Dermis blood vessel endothelial cell (primary cell): ENCODE measurements at places on chromosomes 13 and 19. TPM values are rescaled to one million over a fixed set of nuclear protein-coding genes. Genes with fewer than 3 reads are reported as not detected.

The ZNF681 gene
- 1.4 and 2.8 TPM in 2 replicates for total RNA-seq

The GRIN2D gene
- total RNA-seq = 0.51 and 0.79 TPM in 2 replicates

The ATP8B3 gene
- 0.85 and 1.2 TPM in 2 replicates for total RNA-seq

The PDS5B gene
- total RNA-seq = 35.7 and 40.2 TPM in 2 replicates

The CD22 gene
- 0.34 and 0.37 TPM in 2 replicates for total RNA-seq

The RXFP2 gene
- total RNA-seq = not detected in 2 replicates

The ZNF625 gene
- 11.5 and 15.1 TPM in 2 replicates for total RNA-seq

The GNG14 gene
- not detected in 2 replicates for total RNA-seq

The CYP4F11 gene
- not detected in 2 replicates for total RNA-seq

The ZNF100 gene
- 7.1 and 7.3 TPM in 2 replicates for total RNA-seq

The PIH1D1 gene
- 143 and 169 TPM in 2 replicates for total RNA-seq
